ENCODE measurements at places on chromosomes 12 and 14.

- DNase-seq, result no peak
Observed at GRCh38 chr14:95722525-95723190, 8.7 kb upstream of the TCL1A start.

GRCh38 chr12:128823216-128823915, 392 bp downstream of the SLC15A4 start:
- DNase-seq, result peak; percentile 31

DNA sequence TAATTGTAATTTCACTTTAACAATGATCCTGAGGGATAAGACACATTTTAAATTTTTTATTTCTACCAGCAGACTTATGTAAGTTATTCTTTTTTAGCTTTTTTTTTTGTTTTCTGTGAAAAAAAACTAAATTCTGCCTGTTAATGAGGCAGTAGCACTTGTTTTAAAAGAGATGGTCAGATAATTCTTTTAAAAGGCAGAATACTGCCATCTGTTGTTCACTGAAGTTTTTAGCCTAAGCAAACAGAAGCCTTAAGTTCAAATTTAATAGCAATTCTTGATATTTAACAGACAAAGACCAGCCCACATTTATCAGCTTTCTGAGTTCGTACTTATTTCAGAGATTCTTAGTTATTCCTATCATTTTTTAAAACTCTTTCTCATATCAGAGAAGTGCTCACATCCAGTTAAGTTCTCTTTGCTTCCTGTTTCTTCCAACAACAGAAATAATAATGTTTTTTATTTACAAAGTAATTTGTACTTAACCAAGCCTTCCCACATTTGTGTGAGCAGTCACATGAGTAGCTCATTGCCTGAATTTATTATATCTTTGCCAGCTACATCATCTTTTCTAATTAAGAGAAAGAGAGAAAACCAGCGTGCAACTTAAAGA, 93.4 kb upstream of the SLCO1C1 start:
- no peak for DNase-seq

DNA sequence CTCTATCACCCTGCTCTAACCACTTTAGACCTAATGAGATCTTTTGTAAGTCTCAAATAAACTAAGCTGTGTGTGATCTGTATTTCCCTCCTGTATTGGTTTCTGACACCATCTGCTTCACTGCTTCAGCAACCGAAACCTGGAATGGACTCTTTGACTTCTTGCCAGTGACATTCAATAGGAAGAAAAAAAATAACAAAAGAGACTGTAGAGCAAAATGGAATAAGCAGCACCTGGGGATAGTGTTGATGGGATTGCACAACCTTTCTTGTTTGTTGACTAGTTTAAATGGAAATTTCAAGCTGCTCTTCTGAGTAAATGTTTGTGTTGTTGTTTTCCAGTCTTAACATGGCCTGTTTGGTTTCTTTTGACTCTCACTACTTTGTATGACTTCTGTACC, 888.6 kb upstream of the SEL1L start:
- DNase-seq, result no peak

Data from activated naive CD8-positive, alpha-beta T cell treated with anti-CD3 and anti-CD28 coated beads, Interleukin-2, amount 50 U/mL, for 24 hours (primary cell).